ENCODE measurements at places on chromosomes 16 and 17.

DNA sequence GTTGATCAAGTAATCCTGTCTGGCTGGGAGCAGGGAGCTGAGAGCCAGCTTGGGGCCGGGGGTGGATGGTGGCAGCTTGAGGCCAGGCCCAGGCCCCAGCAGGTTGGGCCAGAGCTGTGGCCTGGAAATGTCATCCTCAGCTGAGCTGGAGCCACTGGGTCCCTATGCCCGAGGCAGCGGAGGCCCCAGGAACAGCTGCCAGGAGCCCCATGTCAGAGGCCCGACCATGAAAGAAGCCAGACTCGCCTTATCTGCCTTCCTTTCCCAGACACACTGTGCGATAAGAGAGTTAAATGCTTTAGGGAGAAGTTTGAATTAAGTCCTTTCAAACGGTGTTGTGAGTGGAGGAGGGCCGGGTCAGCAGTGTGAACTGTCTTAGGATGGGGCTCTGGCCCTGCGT, 3.5 kb downstream of the SMTNL2 start:
- DNase-seq: no peak

DNA sequence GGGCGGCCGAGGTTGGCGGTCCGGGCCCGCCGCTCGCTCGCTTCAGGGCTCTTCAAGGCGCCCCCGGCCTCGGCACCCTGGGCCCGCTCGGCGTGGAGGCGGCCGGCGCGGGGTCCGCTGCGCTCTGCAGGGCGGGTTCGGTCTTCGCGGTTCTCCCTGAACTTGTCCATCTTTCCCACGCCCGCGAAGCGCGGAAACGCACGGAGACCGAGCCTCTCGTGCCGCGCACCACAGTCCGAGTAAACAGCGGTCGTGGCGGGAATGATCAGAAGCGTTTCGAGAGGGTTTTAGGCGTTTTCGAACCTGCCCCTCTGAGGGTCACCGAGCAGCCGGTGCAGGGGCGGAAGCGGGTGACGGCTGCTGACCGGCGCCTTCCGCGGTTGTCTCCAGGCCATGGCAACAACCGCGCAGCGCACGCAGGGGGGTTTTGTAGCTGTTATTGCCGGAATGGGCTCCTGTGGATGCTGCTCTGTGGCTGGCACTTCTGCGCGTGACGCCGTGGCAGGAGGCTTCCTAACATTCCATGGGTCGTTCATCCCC, 414 bp downstream of the NARF start:
- DNase-seq: no peak

- DNase-seq: no peak
Observed at GRCh38 chr17:47276868-47277267, 23.2 kb downstream of the ITGB3 start.

GRCh38 chr17:35132816-35133550, 9.1 kb downstream of the NLE1 start:
- DNase-seq: no peak
